ENCODE measurements at places on chromosomes 4 and X.

GRCh38 chrX:120677004-120677652 lies 47.3 kb upstream of the C1GALT1C1 start:
- no peak for DNase-seq

DNA sequence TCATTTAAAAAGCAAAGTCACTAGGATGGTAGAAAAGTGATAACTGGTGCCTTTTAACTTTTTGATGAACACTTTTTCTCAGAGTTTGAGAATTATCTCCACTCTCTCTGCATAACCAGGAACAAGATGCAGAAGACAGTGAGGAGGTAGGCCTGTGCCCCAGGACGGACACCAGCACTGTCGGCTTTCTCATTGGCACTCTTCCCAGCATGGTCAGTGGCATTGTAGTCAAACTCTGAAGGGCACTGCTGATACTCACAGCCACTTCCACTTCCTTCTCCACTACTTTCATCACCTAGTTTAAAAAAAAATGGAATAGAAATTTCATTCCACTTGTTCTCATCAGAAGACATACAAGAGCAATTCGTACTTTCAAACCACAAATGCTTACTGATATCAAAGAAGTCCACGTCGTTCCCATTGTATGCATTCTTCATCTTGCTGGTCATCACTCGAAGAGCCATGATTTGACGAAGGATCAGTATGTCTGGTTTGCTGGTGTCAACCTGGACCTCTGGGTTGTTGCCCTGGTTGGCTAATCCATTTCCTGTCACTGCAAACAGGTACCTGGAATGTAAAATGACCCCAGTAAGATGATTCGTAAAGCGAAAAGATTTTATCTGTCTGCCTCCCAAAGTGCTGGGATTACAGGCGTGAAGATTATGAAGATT lies 84.8 kb upstream of the TFDP3 start:
- DNase-seq, result no peak

- DNase-seq, result no peak
These were observed 139.9 kb upstream of the ETNPPL start for GRCh38 chr4:108902769-108903168.

DNA sequence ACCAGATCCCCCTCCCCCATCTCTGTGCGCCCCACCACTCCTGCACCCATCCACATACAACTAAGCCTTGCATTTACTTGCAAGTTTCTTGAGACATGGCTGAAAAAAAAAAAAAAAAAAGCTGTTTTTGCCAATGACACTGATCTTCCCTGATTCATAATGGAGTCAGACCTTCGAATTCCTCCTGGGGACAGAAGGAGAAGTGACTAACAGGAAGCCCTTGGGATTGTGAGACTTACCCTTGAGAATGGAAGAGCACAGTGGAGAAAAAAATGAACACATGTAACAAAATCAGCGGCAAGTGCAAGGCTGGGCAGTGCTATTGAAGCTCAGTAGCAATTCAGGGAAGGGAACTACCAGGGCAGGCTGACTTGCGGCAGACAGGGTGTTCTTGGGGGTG lies 288.4 kb downstream of the BCOR start:
- DNase-seq, result no peak

- DNase-seq, result no peak
These were observed 66.6 kb downstream of the EDNRA start for GRCh38 chr4:147547314-147548056.

DNA sequence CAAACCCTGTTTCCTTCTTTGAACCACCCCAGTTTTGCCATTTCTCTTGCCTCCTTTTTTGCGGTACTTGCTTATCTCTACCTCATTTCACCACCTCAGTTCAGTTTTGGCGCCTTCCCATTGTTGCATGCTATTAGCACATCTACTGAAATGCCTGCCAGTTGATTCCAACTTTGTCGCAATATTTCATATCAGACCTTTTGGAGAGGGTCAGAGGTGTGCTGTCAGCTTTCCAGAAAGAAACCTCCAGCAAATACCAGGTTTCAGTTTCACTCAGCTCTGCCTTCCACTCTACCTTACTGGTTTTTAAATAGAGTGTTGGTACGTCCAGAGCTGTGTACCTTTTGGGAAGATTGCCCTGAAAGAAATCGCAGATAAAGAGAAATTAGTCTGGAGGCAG lies 91.9 kb upstream of the CPEB2 start:
- no peak for DNase-seq

DNA sequence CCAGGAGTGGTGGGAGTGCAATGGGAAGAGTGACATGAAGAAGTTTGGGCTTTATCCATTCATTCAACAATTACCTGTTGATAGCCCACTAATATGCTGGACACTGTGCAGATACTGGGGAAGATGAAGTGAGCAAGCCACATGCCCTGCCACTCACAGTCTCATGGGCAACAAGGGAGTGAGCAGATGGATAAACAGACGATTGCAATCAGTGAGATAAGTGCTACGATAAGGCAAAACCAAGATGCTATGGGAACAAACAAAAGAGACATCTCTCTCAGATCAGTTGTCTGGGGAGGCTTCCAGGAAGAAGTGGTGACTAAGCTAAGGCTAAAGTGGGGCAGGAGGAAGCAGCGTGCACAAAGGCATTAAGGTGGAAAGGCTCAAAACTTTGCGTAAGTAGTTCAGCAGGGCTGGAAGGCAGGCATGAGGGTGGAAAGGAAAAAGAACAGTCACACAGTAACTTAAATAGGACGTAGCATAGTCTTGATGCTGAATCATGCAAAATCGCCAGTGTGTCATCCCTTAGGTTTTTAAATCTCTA lies 31.7 kb downstream of the GAB3 start:
- peak; percentile 15 for DNase-seq

DNA sequence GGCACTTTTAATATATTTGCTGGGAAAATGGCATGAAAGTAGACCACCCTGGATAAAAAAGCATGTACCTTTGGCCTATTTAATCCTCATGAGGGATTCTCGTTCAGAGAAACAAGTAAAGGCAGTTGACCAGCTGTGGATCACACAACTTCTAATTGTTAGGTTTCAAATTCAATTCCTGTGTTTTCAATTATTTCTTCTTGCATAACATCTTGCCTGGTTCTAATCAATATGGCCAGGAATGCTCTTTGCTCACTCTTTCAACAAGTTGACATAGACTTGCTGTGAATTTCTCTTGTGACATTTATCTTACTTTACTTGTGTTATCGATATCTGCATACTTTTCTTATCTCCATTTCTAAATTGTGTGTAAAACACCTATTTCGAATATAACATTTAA lies 211.8 kb downstream of the SLC7A11 start:
- DNase-seq, result no peak

- no peak for DNase-seq
These were observed 287.9 kb downstream of the CCSER1 start for GRCh38 chr4:90415116-90415515.

DNA sequence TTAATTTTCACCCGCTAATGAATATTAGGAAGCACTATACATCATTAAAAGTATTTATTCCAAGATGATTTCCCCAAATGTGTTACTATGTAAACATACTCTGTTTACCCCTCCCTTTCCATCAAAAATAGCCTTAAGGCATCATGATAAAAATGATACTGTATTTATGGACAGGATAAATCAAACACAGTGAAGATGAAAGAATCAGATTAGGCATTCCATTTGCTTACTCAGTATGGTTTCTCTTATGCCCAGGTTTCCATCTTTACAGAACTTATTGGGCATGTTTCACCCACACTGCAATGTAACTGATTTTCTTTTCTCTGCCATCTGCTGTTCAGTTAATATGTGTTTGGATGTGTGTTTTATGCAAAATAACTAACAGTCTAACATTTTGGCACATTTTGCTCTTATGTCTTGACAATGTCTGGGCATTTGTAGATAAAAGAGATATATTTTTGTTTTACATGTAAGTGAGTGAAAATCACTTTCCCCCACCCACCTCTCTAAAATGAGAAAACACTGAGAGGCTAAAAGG lies 445.2 kb downstream of the RPA4 start:
- DNase-seq, result no peak

DNA sequence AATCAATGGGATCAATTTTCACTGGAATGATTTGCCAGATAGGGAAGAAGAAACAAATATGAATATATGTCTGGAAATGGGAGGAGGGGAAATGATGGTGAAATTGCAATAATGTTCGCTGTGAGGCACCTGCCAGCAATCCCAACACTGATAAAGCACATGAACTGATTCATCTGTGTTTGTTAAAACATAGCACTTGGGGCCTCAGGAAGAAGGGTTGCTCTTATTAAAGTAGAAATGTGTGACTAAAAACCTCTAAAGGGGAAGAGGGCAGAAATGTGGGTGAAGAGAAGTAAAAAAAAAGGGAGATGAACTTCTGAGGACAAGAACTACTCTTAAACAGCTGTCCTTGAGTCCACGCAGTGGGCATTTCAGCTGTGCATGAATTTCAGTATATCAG lies 101.4 kb downstream of the C4orf51 start:
- DNase-seq, result no peak

DNA sequence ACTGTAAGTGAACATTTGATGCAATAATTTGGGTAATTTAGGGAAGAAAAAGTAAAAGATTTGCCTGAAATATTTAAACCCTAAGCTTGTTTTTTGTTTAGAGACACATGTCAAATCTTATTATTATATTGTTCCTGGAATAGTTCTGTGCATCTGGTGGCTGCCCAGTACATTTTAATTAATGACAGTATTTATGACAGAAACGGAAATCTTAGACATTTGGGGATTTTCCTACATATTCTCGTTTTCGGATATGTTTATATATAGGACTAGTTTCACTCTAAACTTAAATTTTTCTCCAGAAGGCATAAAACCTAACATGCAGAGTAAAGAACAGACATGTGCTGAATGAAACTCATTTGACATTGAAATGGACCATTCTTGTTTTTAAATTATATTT lies 125.6 kb upstream of the PAQR3 start:
- no peak for DNase-seq

Measured in activated CD8-positive, alpha-beta memory T cell treated with anti-CD3 and anti-CD28 coated beads for 4 hours (primary cell).